ENCODE measurements at places on chromosomes 1 and 21.

DNA sequence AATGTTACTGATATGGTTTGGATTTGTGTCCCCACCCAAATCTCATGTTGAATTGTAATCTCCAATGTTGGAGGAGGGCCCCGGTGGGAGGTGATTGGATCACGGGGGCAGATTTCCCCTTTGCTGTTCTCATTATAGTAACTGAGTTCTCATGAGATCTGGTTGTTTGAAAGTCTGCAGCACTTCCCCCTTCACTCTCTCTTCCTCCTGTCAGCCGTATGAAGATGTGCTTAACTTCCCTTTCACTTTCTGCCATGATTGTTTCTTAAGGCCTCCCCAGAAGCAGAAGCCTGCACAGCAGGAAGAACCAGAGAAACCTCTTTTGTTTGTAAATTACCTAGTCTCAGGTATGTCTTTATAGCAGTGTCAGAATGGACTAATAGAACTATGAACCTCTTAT is 28.4 kb downstream of the TRIM33 start:
- no peak for DNase-seq

- no peak for DNase-seq
These were observed 886.6 kb downstream of the TTLL7 start for GRCh38 chr1:83112248-83112885.

- DNase-seq, result no peak
These were observed 12.1 kb downstream of the C8A start for GRCh38 chr1:56866656-56867055.

DNA sequence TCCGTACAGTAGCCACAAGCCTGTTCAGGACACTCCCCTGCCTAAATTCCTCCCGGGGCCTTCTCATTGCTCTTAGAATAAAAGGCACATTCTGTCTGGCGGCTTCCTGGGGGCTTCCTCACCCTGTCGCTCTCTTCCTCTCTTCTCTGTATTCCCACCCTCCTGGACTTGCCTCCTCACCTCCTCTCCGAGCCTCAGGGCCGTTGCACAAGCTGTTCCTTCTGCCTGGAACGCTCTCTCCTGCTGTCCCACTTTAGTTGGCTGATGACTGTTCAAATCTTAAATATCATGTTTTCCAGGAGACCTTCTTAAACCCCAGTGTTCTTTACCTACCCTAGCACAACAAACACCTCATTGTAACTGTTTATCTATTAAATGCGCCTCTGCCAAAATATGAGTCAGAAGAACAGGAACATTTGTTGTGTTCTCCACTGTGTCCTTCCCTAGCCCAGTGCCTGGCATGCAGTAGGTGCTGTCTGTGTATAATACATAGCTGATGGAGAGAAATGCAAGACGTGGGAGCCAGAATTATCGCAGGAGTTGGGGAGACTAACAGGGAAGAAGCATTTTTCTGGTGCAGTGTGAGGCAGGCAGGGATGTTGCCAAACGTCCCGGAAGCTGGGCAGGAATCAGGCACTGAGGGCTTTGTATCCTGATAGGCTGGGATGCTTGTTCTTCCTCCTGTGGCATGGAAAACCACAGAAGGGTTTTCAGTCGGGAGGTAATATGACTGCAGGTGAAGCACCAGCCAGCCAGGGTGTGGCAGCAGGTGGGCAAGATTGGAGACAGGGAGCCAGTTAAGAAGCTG is 24.1 kb upstream of the THRAP3 start:
- no peak for DNase-seq

GRCh38 chr1:21783679-21784603 is 992 bp upstream of the USP48 start:
- DNase-seq, result no peak

GRCh38 chr1:44326024-44326701 is 28.9 kb downstream of the ERI3 start:
- no peak for DNase-seq

GRCh38 chr1:145824499-145824842 is 471 bp downstream of the POLR3C start:
- DNase-seq, result no peak

- no peak for DNase-seq
These were observed at the start of gene DMRTB1 for GRCh38 chr1:53459321-53460175. Gene DMRTB1 (plus strand): TSS chr1:53459399. CDS start chr1:53459454, 55 bp downstream.

DNA sequence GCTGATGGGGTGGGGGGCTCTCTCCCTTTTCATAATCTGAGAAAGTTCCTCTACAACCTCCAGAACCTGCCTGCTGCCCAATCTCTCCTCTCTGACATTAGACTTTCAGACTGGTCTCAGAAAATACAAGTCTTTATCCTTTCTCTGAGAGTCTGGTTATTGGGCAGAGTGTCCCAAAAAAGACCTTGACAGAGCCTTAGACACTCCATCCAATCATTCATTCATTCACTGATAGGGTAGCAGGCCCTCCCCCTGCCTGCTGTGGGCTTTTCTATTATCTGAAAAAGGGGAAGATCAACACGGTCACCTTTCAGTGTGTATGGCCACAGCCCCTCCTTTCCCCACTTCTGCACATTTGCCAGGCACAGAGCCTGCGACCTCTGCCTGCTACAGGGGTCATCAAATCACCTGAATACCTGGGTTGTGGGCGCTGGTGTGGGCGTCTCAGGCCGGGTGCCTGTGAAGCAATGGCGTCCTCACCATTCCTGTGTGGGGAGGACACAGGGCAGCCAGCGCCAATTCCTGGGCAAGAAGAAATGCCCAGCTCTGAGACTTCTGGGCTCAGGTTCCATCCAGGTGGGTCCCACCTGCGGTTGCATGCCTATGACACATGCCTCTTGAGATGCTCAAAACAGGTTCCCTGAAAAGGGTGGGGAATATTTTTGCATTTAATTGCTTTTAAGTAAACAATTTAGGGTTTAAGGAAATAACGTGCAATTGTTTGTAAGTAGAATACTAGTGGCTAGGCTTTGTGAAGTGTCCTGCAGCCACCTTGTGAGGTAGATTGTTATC is 52.8 kb downstream of the ELK4 start:
- no peak for DNase-seq

DNA sequence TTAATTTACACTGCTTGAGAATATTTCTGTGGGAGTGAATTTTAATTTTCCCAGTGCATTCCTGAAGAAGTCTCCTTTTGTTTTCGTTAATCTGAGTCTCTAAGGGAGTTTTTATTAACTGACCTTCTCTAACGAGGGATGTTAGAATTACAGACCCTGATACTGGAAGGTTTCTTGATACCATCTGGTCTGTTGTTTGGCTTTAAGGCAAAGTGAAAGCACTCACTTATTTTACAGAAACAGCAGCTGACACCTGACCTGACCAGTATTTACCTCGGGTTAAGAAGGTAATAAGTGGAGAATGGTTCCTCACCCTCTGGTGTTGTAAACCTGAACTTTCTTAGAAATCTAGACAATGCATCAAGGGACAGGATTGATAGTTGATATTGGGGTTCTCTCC is 12.4 kb downstream of the CDC14A start:
- no peak for DNase-seq

- DNase-seq, result no peak
These were observed 6.4 kb downstream of the CASZ1 start for GRCh38 chr1:10789803-10790702.

DNA sequence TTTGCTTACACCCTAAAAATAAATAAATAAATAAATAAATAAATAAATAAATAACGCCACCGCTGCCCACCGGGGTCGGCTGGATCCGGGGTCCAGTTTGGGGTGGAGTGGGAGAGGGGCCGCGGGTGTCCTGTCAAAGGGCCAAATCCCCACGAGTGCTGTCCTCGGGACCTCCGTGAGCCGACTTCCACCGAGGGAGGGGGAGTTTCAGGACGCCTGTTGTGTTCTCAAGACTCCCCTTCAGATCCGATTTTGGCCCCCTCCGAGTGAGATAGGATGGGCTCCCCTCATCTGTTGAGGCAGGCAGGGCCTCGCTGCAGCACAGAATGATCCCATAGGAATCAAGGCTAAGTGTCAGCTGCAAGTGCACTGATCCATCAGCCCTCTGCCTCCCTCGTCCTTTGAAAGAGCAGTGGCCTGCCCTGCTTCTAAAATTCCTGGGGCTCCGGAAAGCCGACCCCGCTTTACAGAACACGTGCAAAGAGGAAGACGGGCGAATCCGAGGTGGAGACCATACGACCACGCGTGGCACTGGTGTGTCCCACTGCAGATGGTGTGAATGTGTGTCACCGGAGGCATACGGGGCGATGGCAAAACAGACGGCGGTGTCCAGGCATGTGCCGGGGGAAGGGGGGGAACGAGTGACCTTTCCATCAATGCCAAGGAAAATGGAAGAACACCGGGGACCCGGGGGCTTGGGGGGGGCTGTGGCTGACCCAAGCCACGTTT is 3880.5 kb downstream of the SRGAP2C start:
- no peak for DNase-seq

- DNase-seq, result no peak
These were observed 292.0 kb upstream of the PLXNA2 start for GRCh38 chr1:208536212-208536611.

- no peak for DNase-seq
These were observed 1.9 kb downstream of the ITPKB start for GRCh38 chr1:226736908-226737818.

DNA sequence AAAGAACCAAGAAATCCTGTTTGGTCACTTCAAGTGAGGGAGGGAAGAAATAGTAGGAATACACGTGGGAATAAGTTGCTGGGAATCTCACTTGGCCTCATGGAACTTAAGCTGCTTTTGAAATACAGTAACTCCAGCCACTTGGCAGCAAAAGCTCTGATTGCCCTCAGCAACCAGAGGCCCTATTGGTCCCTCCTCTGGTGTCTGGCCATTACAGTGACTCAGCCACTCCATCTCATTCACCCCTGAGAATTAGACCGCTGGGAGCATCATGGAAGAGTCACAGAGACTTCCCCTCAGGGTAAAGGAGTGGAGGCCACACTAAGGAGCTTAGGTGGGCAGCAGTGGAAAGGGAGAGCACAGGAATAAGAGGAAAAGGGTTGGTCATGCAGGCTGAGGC is 99.6 kb downstream of the ELAVL4 start:
- no peak for DNase-seq

- DNase-seq, result no peak
These were observed 481.2 kb downstream of the MATN1 start for GRCh38 chr1:30242168-30242567.

DNA sequence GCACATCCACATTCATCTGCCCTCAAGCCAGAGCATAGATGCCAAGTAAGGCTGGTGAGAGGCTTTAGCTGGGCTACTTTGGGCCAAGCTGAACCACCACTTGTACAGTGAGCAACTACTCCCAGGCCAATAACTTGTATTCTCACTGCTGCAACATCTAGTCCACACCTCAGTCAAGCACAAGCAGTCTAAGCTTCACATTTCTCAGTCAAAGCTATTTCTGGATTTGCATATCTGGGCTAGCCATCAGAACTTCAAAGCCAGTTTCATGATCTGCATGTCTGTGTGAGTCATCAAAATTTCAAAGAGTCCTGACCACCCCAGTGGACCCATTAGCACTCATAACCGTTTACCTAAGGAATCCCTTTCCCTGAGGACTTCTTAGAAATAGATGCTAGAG is 77.7 kb upstream of the DIRAS3 start:
- DNase-seq, result no peak

- no peak for DNase-seq
These were observed 1545.1 kb downstream of the AMY1C start for GRCh38 chr1:105294838-105295237.

DNA sequence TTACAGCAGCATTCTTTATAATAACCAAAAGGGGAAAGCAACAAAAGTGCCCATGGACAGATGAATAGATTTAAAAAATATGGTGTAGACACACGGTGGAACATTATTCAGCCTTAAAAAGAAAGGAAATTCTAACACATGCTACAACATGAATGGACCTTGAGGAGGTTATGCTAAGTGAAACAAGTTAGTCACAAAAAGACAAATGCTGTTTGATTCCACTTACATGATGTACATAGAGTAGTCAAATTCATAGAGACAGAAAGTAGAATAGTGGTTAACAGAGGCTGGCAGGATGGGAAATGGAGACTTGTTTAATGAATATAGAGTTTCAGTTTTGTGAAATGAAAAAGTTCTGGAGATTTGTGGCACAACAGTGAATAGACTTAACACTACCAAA is 151.4 kb downstream of the CYYR1 start:
- no peak for DNase-seq

- no peak for DNase-seq
These were observed 23.0 kb upstream of the DMBX1 start for GRCh38 chr1:46466477-46467182.

DNA sequence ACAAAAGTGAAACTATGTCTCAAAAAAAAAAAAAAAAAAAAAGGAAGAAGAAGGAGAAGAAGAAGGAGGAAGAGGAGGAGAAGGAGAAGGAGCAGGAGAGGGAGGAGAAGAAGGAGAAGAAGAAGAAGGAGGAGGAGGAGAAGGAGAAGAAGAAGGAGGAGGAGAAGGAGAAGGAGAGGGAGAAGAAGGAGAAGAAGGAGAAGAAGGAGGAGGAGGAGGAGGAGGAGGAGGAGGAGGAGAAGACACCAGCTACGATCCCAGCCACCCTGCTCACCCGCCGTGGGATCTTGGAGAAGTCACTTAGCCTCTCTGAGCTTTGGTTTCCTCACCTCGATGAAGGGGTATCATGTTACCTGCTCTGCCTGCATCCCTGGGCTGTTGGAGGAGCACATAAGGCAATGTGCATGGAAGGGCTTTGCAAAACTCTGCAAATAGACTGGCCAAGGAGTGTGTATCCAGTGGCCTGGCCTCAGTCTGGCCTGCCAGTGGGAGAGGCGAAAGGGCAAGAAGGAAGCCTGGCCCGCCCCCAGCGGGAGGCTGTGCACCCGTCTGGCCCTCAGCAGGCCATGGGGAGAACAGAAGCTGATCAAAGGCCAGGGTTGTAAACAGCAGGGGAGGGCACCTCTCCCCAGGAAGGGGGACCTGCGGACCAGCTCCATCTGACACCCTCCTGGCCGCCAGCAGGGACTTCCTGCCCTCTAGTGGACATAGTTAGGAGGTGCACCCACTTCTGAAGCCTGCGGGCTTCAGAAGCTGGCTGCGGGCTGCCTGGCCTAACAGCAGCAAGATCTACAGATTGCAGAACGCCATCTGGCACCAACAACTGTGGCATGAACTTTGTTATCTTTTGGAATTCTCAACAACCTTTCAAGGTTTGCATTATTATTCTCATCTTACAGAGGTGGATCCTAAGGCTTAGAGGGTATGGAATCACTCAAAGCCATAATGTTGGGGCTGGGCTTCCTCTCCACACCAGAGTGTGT is 19.2 kb upstream of the CDK18 start:
- DNase-seq, result peak; percentile 45

- no peak for DNase-seq
These were observed 351.6 kb upstream of the PLXNA2 start for GRCh38 chr1:208595745-208596144.

GRCh38 chr21:45266518-45267389 is 20.9 kb downstream of the POFUT2 start:
- no peak for DNase-seq

DNA sequence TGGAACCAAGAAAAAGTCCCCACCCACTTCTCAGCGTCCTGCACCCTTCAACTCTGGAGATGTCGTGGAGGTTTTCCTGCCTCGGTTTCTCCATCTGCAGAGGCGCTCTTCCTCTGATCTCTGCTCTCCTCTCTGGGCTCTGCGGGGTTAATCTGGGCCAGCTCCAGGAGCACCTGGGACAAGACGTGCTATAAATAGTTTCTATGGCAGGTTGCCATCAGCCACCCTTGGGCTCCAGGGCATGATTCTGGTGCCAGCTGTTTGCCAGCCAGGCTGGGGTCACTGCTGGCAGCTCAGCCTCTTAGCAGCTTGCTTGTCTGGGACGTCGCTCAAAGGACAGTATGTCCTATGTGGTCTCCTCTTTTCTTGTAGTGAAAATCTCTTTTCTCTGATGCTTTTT is 137.1 kb downstream of the ACTL8 start:
- no peak for DNase-seq
